ENCODE measurements at places on chromosomes 12 and 14.
A peak's percentile ranks its signal among the peaks of the same experiment; 100 is the strongest.

DNA sequence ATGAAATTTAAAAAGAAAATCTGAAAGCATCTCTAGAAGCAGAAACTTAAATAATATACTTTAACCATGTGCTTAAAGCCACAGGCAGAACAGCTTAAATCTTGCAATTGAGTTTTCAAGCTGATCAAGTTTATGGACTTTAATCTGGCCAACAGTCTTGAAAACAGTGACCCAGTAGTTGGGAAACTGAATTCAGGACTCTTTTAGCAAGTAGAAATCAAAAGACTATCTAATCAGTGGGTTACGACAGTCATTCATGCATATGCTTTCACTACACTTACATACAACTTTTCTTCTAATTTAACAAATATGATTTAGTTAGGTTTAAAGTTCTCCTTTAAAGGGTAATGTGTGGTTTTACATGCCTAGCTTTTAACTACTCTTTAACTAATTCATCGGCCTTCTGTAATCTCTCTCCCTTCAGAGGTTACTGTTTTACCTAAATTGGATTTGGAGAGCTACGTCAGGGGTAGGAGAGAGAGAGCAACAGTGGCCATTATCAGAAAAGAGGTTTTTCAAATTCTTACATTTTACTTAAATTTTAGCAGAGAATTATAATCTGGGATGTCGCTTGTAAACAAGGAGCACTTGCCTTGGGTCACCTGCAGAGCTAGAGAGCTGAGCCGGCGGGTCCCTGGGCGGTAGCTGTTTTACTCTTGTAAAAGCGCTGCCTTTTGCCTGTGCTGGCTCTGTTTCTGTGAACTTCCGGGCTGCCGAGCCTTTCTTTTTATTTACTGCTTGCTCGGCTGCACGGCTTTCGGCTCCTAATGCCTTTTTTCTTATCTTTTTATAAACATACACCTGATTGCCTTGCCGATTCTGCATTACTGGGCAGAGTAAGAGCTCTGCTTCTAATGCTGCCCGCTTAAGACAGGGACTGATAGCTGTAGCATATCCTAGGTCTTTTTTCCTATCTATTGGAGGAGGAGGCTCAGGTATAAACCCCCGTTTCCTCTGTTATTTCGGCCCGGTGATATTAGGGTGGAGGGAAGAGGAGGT lies 17.4 kb upstream of the LYZ start:
- peak; percentile 55 for DNase-seq

GRCh38 chr12:26699237-26699636 lies 133.8 kb downstream of the ITPR2 start:
- no peak for DNase-seq

- no peak for DNase-seq
Measured at GRCh38 chr12:113757221-113758002, 208.7 kb downstream of the RBM19 start.

- no peak for DNase-seq
Measured at GRCh38 chr12:109539508-109539907, 33.8 kb downstream of the MMAB start.

DNA sequence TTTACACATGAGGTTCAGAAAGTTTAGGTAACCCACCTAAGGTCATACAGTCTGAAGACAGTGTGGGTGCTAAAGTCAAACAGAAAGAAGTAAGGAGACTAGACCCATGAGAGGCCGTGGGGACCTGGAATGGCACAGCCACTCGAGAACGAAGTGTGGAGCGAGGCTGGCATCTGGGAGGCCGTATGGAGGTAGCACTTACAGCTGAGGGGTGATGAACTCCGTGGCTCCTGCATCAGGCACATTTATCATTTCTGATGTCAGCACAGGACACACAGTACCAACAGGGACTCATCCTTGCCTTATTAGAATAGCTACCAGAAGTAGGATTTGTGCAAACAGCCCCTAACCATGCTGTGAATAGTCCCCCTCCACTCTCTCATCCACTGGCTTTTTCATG lies 30.5 kb downstream of the CRACR2A start:
- DNase-seq: no peak

DNA sequence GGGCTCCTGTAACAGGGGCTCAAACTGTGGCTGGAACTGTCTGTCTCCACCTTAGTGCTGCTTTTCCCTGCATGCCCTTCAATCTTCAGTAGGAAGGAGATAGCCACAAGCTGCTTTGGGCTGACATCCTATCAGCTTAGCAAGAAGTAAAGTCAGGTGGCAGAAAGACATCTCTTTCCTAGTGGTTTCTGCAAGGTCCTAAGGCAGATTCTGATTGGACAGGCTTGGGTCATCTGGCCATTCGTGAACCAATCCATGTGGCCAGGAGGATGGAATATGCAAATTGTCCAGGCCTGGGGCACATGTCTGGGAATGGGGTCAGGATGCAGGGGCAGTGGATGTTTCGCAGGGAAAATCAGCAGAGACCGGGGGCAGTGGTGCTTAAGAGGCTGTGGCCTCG lies 5.2 kb downstream of the RITA1 start:
- DNase-seq: no peak

- DNase-seq: no peak
Measured at GRCh38 chr12:100372853-100373640, 16.2 kb downstream of the SLC17A8 start.

DNA sequence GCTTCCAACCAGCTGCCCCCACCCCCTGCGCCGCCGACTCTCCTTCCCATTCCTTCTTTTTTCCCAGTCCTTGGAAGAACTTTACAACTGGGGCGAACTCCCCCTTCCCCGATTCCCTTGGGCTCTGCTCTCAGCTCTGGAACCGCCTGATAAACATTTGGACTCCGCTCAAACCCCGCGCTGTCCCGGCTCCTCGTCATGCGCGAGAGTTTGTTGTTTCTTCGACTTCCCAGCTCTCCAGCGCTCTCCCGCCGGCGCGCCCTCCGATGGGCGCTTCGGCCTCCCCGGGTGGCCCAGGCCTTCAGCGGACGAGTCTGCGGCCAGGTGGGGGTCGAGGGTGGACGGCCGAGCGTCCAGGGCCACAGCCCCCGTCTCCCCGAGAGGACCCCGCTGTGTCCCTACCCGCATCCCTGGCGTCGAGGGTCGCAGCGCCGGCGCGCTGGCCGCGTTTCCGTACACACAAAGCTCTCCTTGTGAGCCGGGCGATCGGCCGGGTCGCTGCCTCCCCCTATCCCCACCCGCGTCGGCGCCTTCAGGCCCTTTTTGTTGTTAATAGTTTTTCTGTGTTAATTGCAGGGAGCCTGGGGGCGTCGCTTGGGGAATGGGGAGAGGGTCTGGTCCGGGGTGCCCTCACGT lies 847 bp downstream of the MMP14 start:
- DNase-seq: no peak

DNA sequence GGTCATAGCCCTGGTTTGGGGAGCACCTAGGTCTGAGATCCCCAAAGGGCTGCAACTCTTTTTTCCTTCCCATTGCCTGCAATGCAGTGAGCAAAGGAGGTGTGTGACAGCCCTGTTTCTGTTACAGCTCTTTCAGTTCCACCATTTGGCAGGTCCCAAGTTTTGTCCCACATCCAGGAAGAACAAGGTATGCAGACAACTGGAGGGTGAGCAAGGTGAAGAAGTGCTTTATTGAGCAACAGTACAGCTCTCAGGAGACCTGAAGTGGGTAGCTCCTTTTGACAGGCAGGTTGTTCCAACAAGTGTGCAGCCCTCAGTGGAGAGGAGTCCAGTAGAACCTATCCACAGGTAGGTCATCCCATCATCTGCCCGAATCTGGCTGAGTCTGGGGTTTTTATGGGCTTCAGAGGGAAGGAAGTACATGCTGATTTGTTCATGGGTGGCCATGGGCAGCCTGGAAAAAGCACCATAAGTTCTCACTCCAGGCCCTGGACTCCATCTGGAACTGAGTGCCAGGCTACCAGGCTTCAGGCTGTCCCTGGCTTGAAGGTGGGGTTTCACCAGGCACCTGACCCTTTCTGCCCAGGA lies 62.8 kb upstream of the NAV3 start:
- DNase-seq: no peak

GRCh38 chr14:104676694-104677511 lies 12.5 kb upstream of the INF2 start:
- no peak for DNase-seq

DNA sequence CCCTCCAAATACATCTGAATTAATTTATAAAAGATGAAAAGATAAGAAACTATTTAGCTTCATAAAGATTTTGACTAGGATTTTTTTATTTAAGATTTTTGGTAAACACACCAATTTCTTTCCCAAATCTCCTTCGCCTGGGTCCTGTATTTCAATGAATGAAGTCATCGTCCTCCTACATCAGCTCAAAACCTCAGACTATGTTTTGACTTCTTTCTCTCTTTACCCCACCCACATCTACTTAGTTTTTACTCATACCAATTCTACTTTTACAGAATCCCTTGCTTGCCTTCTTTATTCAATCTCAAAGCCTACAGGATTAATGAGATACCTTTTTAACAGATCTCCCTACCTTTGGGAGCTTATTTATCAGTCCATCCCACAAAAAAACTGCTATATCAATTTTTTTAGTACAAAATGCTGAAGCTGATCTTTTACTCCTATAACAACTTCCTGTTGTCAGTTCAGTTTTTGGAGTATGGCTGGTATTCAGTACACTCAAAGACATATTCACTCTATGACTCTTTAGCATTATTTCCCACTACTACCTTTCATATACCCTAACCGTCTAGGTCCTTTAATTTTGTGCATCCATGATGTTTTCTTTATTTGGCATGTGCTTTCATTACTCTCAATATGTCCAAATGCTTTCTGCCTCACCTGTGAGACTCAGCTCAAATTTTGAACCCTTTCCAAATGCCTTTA lies 18.7 kb upstream of the CCDC91 start:
- no peak for DNase-seq

- DNase-seq: no peak
Measured at GRCh38 chr12:93733358-93733757, 56.2 kb downstream of the CRADD start.
